Hematopoietic multipotent progenitor cell treated with erythropoietin and hydrocortisone succinate and interleukin-3 and kit ligand, for 15 days (in vitro differentiated cells): ENCODE measurements at places on chromosomes 1 and 21.

- no peak for DNase-seq
Observed at GRCh38 chr1:30715216-30715615, 8.2 kb downstream of the MATN1 start.

DNA sequence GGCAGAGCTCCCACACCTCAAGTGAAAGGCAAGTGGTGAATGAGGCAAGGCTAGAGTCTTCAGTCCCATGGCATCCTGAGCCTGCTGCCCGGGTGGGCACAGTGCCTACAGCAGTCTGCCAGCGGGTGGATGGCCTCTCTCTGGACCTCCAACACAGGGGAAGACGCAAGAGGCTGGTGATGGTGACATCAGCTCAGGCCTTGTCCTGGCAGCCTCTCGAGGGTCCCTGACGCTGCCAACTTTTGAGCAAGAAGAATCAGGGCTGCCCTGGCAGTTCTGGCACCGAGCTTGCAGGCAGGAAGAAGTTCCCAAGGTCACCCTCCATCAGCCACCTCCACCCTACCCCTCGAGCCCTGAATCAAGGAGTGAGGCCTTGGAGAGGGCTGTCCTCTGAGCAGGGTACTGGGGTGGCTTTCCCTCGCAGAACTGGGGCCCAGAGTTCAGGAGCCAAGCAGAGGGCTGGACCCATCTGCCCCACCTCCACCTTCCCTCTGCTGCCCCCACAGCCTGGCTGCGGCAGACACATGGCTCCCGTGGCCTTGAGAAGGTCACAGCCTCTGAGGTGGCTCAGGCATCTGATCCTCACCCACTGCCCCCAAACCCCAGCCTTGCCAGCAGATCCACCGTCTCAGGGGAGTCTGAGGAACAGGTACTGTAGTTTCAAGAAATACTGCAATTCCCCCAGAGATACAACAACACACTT is 5.8 kb downstream of the RAP1GAP start:
- DNase-seq: no peak

- no peak for DNase-seq
Observed at GRCh38 chr1:230463760-230464159, 37.6 kb upstream of the PGBD5 start.

DNA sequence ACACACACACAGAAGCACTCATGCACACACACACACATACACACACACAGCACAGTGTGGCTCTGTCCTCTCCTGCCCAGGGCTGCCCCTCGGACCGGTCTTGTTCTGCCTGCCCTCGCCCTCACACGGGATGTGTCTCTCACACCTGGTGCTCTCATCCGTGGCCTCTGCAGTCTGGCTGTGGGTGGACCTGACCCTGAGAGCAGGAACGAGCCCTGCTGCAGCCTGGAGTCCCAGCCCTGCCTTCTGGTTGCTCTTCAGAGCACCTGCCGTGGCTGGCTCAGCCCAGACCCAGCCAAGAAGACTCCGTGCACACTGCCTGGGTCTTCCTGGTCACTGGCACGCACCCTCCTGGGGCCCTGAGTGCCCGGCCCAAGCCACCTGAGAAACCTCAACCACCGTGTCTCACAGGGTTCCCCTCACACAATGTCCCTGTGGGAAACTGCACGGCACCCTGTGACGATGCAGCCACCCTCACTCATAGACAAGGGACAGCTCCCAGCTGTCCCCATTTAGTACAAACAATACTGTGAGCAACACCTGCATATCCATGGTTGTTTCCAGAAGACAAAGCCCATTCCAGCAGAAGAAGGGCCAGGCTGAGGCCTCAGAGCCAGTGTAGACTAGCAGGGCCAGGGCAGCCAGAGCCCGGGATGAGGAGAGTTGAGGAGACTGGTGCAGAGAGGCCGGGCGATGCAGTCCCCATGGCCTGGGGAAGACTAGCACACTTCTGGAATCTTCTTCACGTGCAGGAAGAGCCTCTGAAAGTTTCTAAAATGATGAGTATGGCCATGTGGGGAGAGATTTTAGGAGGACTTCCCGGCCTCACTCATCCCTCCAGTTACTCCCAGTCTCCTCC is 234.0 kb downstream of the NPHP4 start:
- DNase-seq: no peak

DNA sequence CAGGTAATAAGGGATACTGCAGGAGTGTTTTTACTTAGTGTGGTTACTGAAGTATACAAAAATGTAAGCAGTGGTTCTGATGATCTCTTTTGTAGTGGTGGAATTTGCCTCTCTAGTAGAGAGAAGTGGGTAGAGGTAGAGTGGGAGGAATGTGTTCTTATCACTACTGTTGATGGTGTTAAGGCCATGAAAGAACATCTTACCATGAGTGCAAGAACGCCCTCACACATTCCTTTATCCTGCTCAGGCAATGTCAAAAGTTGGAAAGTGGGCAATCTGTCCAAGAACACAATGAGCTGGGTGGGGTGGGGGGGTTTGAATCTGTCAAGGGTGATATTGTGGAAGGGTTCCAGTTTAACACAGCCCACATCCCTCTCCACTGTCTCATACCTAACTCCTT is 78.6 kb downstream of the TTLL7 start:
- no peak for DNase-seq

GRCh38 chr1:22794647-22795365 is 84.2 kb downstream of the EPHB2 start:
- no peak for DNase-seq

GRCh38 chr1:153277852-153278251 is 18.4 kb downstream of the LORICRIN start:
- DNase-seq: peak; percentile 11
